ENCODE measurements at places on chromosomes 1 and 21.

GRCh38 chr1:111633736-111634247 is 14.2 kb downstream of the RAP1A start:
- DNase-seq, result no peak

- DNase-seq, result no peak
These were observed 72.3 kb downstream of the RUSC1 start for GRCh38 chr1:155392898-155393411.

DNA sequence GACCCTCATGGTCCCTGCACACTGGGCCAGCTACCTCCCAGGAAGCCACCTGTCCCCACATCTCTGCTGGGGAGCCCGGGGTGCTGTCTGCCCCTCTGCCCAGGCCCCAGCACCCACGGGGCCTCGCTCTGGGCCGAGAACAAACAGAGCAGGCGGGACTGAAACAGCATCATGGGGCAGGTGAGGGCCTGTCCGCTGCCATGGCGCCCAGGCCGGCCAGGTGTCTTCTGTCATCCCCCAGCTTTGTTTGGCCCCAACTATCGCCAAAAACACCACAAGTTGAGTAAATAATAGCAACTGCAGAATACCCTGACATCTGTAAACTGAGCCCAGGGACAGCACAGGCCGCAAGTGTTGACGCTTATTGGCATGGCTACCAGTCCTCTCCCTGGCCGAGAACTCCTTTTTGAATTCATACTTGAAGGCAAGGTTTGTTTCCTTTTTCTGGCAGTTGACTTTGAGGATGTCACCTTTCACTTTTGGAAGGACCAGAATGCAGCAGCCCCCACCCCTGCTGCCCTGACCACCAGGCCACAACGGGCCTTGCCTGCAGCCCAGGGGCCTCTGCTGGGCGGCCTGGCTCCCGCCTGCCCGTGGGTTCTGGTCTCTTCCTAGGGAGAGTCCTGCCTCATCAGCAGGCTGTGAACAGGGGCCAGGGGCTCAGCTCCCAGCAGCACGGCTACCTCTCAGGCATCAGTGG is 152.7 kb downstream of the CASZ1 start:
- DNase-seq, result no peak

DNA sequence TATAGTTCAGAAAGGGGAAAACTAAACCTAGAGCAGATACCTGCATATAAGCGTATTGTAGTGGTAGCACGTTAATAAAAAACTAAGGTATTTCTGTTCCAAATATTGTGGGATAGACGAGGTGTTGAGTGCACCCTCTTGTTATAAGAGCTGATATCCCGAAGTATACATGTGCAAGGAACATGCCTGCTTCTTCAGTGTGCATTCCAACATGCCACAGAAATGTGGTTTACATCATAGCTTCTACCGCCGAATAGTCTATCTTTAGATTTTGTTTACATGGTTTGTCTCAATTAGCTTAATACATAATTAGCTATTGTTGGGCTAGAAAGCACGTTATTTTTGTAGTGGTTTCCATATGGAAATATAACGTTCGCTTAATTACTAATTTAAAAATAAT is 2.2 kb downstream of the CHRM3 start:
- DNase-seq, result no peak

- DNase-seq, result no peak
These were observed 23.3 kb downstream of the FOXO6 start for GRCh38 chr1:41384579-41384978.

GRCh38 chr1:83581747-83582146 is 417.2 kb downstream of the TTLL7 start:
- DNase-seq, result no peak

- DNase-seq, result no peak
These were observed 104.4 kb upstream of the GNG12 start for GRCh38 chr1:67937651-67938050.

DNA sequence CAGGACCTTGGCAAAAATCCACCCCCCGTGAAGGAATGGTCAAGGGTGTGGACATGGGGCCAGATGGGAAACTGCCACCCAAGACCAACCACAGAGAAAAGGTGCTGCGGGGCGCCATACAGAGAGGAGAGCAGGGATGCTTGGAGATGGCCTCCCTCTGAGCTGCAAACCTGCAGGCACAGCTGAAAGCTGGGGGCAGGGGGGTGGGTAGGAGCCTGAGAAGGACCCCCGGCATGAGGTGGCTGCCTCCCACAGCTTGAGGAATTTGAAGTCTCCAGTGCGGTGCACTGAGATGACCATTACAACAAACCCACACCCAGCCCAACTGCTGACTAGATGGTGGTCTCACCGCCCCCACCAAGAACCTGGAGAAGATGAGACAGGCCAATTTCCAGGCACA is 84.8 kb downstream of the WDR4 start:
- DNase-seq, result no peak

GRCh38 chr21:41703857-41704501 is 62.9 kb downstream of the RIPK4 start:
- DNase-seq, result no peak

- no peak for DNase-seq
These were observed 99.1 kb downstream of the ASTN1 start for GRCh38 chr1:177065430-177065829.

- DNase-seq, result no peak
These were observed 3.1 kb upstream of the CD1A start for GRCh38 chr1:158251163-158251562.

Measured in brain (organoid and tissue), 16 donors.